Stimulated activated CD4-positive, alpha-beta T cell treated with anti-CD3 and anti-CD28 coated beads, Interleukin-4, amount 100 ng/mL, for 24 hours (primary cell): ENCODE measurements at places on chromosomes 2 and 18.

- DNase-seq = no peak
Measured at GRCh38 chr18:27014841-27015240, 149.3 kb upstream of the AQP4 start.

GRCh38 chr2:62188416-62188815, 7.5 kb upstream of the B3GNT2 start:
- no peak for DNase-seq

DNA sequence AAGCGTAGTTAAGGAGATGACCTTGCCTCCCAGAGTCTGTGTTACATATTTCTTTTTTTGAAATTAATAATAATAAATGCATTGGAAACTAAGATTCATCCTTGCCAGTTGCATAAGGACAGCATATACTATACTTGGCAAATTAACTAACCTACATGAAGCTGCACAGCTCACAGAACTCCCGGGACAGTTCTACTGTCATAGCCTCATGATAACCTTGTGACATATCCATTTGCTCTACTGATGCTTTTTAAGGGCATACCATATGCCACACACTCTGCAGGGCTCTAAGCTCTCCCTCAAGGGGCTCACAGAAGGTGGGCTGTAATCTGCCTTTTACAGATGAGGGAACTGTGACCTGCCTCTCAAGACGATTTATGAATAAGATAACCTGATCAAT, 3.8 kb downstream of the ITGB1BP1 start:
- no peak for DNase-seq

DNA sequence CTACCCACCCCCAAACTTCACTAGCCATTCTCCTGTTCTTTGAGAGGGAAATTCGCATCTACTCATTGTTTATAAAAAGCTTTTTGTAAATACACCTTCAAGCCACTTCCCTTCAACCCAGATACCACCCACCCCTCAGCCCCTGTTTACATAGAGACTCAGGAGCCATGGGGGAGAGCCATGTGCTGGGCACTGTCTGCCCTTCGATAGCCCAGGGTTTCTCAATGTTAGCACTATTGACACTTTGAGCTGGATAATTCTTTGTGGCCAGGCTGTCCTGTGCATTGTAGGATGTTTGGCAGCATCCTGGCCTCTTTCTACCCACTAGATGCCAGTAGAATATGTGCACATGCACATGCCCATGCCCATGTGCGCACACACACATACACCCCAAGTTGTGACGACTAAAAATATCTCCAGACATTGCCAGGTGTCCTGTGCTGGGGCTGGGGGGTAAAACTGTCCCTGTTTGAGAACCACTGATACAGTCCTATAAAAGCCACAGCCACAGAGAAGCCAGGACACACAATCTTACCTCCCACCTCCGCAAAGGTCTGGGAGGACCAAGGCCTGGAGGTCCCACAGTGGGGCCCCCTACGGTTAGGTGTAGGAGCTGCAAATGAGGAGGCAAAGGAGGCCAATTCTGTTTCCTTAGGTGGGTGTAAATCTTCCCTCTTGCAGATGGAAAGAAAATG, 44.5 kb upstream of the ASPRV1 start:
- no peak for DNase-seq

DNA sequence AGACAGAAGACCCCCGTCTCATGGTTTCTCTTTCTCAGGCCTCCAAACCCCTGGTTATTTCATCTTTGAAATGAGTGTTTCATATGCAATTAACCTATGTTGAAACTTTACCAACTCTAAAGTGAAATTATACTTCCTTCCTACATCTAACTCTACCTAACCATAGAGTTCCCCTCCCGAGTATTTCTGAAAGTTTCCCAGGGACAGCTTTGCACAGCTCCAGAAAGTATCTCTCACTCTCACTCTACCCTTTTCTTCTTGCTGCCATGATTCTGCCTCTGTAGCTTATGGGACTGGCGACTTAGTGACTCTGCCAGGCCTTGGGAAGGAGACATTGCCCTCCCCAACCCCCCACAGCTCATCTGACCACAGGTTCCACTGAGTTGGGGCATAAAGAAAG, 107.9 kb downstream of the B3GNT2 start:
- no peak for DNase-seq

- no peak for DNase-seq
Measured at GRCh38 chr2:41598161-41598894, 449.5 kb upstream of the PKDCC start.

- no peak for DNase-seq
Measured at GRCh38 chr2:99772591-99773331, 282.9 kb upstream of the REV1 start.

DNA sequence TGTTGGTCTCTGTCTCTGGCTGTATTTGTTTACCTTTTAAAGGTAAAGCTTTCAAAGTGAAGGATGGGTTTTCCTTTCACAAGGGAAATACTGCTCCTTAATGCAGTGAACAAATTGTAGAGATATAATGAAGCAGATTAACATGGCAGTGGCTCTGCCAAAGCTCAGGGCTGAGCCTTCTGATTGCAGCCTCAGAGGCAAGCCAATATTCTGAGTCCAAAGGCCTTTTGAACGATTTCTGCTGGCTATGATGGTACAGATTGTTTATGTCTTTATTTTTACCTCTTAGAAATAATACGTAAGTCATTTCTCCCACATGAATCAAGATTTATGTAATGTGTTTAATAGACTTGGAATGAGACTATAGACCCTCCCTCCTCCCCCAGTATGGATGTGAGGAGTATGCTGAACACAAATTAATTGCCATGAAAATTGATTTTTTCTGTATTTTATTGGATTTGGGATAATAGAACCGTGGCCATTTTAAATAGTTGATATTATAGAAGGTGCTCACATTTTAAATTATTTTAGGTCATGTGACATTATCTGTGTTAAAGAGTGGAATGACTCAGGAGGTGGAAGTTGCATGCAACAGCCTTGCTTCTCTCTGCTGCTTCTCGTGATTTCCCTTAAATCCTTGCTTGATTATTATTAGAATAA, 772 bp downstream of the SCN2A start:
- no peak for DNase-seq

GRCh38 chr2:187302116-187302515, 145.9 kb downstream of the CALCRL start:
- DNase-seq = no peak

DNA sequence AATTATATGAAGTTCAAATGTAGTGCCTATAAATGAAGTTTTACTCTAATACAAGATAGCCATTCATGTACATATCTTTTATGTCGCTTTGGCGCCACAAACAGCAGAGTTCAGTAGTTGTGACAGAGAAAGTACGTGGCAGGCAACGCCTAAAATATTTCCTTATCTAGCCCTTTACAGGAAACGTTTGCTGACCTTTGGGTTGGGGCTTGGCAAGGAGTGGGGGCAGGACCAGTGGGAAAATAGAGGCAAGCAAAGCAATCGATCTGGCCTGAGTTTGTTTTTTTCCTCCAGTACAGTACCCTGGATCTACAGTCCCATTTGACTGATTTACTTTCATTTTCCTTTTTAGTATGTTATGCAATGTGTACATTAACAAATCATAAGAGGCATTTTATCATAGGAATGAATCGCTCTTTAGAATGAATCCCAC, 13.1 kb downstream of the CCDC68 start:
- DNase-seq = peak; percentile 8

DNA sequence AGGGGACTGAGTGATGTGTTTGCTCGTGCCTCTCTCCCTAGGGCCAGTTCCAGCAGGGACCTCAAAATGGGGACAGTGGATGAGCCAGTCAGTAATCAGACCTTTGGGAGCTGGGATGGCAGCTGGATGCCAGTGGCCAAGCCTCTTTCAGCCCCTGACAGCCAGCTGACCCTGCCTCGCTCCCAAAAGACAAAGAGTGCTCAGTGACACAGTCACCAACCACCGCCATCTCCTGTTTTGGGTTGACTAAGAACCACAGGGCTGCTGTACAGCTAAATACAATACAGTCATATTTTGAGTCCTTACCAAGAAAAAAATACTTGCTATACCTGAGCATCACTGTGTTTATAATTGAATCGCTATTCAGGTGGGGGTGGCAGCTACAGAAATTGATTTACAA, 75.7 kb downstream of the POU3F3 start:
- no peak for DNase-seq
